ENCODE measurements at places on chromosomes 16 and 17.
A peak's percentile ranks its signal among the peaks of the same experiment; 100 is the strongest.

DNA sequence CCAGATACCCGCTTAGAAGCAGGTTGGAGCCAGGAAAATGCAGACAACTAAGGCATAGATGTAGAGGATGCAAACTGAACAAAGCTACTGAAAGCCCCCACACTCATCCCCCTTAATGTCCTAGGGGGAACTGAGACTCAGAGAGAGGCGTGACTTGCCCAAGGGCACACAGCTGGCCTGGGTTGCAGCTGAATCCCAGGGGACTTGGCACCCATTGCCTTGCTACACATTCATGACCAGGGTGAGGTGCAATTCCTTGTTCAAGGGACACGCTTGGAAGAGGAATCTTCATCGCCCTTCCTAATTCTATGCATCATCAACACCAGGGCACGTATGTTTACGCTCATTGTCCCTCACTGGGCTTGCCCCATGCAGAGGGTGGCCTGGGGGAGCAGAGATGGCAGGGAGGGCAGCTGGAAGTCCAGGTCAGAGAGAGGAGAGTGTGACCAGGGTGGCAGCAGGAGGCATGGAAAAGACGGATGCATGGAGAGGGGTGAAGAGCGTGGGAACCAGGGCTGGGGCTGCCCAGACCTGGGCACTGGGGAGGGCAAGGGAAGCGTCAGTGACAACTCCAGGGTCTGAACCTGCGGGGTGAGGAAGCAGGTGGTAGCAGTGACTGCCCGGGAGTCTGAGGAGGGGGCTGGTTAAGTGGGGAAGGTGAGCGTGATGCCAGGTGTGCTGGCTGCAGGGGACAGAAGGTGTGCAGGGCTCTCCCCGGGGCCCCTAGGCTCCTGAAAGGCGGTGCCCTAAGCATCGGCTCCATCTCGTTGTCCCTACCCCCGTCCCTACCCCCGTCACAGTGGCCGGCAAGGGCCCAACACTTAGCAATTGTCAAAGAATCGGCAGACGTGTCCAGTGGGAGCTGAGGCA lies 267.1 kb upstream of the TNRC6C start:
- peak; percentile 54 for DNase-seq

DNA sequence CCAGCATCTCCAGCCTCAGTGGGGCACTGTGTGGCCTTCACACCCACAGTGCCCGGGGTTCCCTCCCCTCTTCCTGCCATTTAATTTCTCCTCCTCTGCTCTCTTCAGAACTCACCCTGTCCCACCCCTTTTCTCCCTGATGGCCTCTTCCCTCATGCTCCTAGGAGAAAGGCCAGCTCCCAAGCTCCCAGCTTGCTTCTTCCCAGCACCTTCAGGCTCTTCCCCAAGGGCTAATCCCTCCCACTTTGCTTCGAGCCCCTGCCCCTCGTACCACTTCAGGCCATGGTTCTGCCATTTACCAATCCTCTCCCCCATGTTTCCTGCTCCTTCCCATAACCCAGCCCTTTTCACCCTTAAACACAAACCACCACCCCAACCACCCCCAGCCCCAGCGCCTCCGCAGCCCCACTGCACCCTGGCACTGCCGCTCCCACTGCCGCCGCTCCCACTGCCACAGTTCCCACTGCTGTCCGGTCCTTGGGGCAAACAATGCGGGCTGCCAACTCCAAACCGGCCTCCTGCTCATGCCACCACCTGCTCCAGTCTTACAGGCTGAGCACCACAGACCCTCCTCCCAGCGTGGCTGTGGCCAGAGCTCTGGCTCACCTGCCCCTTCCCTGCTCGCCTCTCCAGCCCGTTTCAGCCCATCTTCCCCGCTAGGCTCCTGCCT lies 28.6 kb downstream of the ADAM11 start:
- DNase-seq: no peak

- no peak for DNase-seq
Measured at GRCh38 chr16:1323296-1324239, 9.9 kb upstream of the BAIAP3 start.

- no peak for DNase-seq
Measured at GRCh38 chr16:53356478-53357207, 77.6 kb upstream of the RBL2 start.

- DNase-seq: no peak
Measured at GRCh38 chr17:673200-673681, 41.4 kb downstream of the VPS53 start.
